ENCODE measurements at places on chromosomes 12 and 14.

- no peak for DNase-seq
Measured at GRCh38 chr12:112905451-112906089, 1.2 kb upstream of the OAS1 start.

DNA sequence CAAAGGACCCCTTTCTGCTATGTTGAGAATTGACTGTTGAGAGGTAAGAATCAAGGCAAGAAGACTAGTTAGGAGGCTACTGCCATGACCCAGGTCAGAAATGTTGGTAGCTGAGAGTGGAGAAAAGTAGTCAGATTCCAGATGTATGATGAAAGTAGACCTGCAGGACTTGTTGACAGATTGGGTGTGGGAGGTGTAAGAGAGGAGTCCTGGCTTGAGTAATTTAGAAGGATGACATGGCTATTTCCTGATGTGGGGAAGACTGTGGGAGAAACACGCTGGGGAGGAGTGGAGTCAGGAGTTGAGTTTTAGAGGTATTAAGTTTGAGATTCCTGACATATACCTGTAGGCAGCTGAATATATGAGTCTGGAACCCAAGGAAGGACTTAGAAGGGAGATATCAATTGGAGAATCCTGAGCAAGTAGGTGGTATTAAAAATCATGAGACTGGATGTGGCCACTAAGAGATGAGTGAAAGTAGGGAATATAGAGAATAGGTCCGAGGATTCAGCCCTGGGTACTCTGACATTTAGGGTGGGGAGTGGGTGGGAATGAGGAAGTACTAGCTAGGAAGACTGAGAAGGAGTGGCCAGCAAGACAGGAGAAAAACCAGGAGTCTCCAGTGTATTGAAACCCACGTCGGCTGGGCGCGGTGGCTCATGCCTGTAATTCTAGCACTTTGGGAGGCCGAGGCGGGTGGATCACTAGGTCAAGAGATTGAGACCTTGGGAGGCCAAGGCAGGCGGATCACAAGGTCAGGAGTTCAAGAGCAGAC is 12.6 kb upstream of the DDX47 start:
- DNase-seq: no peak

GRCh38 chr14:22974530-22975313 is 7.6 kb downstream of the AJUBA start:
- DNase-seq: no peak

DNA sequence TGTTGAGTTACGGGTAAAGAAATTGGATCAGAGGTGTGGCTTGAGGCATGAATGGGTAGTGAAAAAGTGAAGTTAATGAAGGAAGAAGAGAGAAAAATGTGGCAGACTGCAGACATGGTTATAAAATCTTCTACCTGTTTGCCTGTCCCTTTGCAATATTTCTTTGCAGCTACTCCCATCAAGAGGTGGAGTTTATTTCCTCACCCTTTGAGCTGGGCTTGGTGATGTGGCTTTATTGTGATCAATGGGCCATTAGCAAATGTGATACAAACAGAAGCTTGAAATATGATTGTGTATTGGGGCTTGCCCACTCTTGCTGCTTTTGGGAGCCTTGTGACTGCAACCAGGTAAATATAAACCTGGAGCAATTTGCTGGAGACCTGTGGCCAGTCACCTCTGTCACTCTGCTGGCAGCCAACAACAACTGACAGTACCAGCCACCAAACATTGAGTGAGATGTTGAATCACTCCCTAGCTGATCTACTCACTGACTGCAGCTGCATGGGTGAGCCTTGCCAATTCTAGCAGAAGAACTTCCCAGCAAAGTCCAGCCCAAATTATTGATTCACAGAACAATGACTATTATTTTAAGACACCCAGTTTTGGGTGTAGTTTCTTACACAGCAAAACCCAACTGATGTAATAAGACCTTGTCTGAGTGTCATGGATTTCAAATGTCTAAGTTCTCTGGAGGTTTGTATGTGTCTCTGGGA is 151.0 kb upstream of the ATP2B1 start:
- DNase-seq: no peak

DNA sequence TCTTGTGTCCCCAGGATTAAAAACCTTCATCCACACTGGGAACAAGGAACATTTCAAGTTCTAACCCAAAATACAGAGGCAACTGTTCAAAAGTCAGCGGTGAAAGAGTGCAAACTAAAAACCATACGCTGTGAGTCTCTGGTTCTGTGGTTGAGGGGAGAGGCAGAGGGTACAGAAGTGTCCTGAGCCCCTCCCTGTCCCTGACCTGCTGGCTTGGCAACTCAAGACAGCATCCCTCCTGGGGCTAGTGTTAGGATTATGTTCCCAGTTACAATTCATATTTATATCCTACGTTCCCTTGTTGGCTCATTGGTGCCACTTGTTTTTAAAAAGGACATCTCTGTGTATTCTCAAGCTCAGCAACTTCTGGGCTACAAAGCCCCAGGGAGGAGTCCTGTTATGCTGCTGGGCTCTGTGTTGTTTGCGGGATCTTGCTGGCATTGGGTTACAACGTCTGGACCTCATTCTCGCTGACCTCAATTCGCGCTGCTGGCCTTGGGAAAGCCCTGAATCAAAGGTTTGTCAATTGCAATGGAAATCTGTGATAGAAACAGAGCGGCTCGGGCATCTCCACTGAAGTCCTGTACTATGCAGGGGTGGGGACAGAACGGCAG is 420.8 kb downstream of the FUT8 start:
- no peak for DNase-seq

DNA sequence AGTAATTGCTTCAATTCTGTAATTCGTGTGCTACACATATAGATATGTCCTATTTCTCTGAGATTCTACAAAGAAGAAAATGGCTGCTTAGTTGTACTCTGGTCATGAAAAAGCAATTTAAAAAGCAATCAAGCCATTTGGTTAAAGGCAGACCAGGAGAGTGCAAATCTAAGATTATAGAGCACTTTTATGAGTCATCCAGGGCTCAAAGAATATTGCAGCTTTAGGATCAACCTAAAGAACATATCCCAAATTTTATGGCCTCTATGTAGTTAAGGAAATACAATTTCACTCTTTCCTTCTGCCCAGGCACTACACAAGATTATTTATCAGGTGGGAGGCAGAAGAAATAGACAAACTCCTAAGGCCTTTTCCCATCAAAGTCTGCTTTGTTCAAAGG is 332.8 kb downstream of the SEC23A start:
- no peak for DNase-seq

GRCh38 chr14:50883827-50884197 is 12.0 kb downstream of the ABHD12B start:
- DNase-seq: no peak

- DNase-seq: no peak
Measured at GRCh38 chr14:92431199-92431725, 82.3 kb upstream of the RIN3 start.

DNA sequence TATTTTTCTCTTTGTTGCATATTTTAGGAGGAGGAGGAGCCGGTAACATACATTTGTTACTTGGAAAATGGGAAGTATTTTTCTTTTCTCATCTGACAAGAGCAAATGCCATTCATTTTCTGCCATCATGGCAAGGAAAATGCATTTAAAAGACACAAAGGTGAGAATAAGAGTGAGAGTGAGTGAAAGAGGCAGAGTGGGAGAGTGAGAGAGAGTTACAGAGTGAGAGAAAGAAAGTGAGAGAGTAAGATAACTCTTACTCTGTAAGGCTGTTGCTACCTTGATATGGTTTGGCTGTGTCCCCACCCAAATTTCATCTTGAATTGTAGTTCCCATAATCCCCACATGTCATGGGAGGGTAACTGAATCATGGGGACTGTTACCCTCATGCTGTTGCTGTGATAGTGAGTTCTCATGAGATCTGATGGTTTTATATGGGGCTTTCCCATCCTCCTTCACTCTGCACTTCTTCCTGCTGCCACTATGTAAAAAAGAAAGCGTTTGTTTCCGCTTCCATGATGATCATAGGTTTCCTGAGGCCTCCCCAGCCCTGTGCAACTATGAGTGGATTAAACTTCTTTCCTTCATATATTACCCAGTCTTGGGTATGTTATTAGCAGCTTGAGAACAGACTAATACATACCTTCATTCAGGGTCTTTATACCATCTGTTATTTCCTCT is 64.2 kb downstream of the ASCL1 start:
- DNase-seq: no peak

- DNase-seq: no peak
Measured at GRCh38 chr12:23099104-23099503, 474.1 kb downstream of the ETNK1 start.

- DNase-seq: no peak
Measured at GRCh38 chr14:68312884-68313610, 479.8 kb downstream of the ZFP36L1 start.

DNA sequence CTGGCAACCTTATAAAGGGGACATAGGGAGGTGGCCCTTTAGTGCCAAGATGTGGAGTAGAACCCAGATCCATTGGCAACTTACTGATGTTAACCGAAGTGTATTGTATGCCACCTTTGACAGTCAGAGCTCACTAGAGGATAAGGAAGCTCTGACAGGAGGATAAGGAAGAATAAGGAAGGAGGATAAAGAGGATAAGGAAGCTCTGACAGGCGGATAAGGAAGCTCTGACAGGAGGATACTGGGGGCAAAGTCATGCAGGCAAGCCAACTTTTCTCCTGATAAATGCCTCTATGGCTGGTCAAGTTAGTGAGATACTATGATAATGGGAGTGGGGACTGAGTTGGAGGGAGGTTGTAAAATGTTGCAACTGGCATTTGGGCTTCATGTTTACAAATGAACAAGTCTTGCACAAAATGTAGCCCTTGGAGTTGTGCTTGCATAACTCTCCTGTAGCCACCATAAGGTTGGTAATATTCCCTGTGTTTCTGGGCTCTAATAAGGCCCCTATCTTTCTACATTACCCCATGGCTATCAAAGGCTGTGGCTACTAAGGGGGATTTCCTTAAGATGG is 17.7 kb upstream of the DHRS2 start:
- DNase-seq: no peak

DNA sequence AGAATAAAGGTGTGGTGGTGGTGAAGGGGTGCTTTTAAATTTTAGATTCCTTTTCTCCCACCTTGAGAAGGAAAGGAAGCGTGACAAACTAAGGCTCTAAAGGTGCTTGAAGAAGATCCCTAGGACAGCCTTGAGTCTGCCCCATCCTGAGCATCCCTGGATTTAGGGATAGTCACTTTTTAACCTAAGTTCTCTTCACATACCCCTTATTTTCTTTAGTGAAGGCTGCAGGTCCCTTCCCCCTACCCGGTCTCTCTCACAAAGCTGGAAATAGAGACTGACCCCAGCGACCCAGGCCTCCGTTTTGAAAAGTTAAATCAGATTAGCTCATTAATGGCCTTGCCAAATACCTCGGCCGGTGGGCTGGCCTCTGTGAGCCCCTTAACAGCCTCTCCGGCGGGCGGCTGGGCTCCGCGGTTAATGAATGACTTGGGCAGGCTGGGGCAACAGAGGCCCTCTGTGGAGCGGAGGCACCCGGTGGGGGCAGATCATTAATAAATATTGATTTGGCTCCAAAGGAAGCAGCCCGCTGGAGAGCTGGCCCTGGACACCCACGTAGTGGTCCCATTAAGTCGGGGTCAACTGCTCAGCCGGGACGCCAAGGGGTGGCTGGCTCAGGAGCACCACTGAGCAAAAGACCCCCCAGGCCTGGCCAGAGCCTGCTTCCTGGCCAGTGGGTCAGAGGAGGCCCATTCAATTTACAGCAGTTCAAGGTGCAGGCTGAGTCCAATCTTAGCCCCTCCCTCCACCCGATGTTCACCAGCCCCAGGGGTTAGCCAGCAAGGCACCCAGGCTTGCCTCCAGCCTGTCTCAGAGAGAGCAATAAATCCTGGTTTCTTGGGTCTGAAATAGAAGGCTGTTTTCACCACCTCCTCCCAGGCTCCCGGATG is 31.8 kb downstream of the PAH start:
- no peak for DNase-seq

- no peak for DNase-seq
Measured at GRCh38 chr12:57233357-57234232, 4.1 kb downstream of the SHMT2 start.

GRCh38 chr12:103462675-103463074 is 33.1 kb downstream of the C12orf42 start:
- DNase-seq: no peak

DNA sequence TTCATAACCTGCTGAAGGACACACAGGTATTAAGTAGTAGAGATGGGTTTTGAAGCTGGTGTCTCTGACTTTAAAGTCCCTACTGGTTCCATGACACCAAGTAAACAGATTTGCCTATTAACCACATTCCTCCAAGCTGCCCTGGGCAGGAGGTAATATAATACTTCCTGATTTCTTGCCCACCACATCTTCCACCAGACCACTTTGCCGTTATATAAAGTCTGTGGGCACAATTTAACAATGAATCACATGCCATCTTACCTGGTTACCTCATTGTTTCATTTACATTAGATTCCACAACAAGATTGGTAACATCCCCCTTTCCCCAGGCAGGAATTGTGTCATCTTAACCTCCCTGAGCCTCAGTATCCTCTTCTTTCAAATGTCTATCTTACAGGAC is 900 bp upstream of the LRRC23 start:
- DNase-seq: no peak

DNA sequence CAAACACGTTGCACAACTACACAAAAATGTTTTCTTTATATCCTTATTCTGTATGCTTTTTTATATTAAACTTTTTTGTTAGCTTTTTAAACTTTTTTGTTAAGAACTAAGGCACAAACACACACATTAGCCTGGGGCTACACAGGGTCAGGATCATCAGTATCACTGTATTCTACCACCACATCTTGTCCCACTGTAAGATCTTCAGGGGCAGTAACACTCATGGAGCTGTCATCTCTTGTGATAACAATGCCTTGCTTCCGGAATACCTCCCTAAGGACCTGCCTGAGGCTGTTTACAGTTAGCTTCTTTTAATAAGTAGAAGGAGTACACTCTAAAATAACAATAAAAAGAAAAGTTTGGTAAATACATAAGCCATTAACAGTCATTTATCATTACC is 42.2 kb downstream of the PLEKHA5 start:
- no peak for DNase-seq

DNA sequence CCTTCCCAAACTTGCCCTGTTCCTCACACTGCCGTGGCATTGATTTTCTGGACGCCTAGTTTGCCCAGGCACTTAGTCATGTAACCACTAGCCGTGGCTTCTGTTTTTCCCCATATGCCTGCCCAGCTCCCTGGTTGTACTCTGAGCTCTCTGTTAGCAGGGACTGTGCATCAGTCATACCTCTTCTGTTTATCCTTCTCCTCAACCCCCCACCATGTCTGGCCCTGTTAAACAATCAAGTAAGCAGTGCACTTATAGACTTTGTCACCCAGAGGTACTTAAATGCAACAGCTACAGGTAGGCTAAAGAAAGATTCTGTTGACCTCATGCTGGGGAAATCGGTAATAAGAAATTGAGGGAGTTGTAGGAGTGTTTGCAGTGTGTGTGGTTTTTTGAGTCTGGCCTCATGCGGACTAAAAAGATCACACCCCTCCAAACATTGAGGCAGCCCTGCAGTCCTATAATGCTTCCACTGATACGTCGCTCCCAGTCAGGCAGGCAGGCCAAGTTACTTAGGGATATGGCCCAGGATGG is 17.0 kb downstream of the UBE3B start:
- no peak for DNase-seq

- DNase-seq: no peak
Measured at GRCh38 chr12:121637231-121637914, 11.0 kb downstream of the ORAI1 start.

DNA sequence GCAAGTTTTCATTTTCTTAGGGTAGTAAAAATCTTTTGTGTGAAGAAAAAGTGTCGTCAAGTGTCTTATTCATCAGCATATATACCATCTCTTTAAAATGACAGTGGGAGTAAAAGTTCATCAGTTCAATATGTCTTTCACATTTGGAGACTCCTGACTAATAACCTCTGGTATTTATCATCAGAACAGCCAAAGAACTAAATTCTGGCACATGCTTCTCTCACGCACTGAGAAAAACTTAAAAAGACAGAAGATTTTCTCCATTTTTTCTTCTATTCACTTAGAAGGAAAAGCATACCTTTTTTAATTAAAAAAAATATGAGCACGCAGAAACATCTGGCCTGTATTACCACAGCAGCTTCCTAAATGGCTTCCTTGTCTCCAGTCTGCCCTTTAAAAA is 265.7 kb downstream of the AKAP6 start:
- DNase-seq: no peak

Data from DMS79 (cell line).